ENCODE measurements at places on chromosomes 5 and 9.
A peak's percentile ranks its signal among the peaks of the same experiment; 100 is the strongest.

DNA sequence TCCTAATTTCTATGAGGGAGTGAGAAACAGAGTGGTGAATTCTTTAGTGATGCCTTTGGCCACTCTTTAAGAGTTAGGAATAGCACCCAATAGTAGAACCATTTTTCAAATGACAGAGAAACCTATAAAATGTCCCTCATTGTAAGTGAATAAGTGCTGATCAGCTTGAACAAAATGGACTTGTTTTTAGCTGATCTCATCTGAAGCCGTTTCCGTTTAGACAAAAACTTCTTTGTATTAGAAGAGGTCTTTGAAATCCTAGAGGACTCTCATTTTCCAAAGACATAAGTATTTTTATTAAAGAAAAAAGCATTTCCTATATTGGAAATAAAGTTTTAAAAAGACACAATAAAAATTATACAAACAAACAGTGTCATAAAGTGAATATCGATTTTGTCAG lies 273.9 kb downstream of the ARHGEF28 start:
- DNase-seq, result no peak
- no peak overlapping the region for H3K27ac ChIP-seq
- H3K4me1 ChIP-seq, result no peaks in the 10 kb centered on the region
- no peaks in the 10 kb centered on the region for H3K27me3 ChIP-seq
- no peak overlapping the region for H3K4me3 ChIP-seq
- H3K36me3 ChIP-seq, result no peaks in the 10 kb centered on the region

- H3K27me3 ChIP-seq, result no peaks in the 10 kb centered on the region
- no peaks in the 10 kb centered on the region for H3K4me1 ChIP-seq
- no peak for DNase-seq
- no peak overlapping the region for H3K4me3 ChIP-seq
- H3K27ac ChIP-seq, result no peak overlapping the region
Measured at GRCh38 chr5:83964271-83964670, 243.6 kb upstream of the HAPLN1 start.

DNA sequence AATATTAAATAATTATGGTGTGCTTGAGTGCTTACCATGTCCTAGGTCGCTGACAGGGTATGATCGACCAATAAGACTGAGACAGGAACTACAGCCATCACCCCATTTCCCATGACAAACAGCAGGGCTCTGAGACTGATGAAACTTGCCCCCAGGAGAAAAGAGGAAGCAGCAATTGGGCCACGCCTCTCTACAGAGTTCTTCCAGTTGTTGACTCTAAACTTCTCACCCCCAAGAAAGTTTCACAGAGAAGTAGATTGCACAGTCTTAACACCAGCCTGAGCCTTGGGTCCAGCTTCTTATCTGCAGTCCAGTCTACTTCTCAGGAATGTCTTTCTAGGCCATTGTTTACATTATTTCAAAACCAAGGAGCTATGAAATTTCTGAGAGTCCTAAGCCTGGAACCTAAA lies 182.2 kb upstream of the ANKRD55 start:
- DNase-seq, result no peak
- no peaks in the 10 kb centered on the region for H3K4me1 ChIP-seq
- no peak overlapping the region for H3K4me3 ChIP-seq
- no peak overlapping the region for H3K27ac ChIP-seq
- no peaks in the 10 kb centered on the region for H3K36me3 ChIP-seq

- H3K4me3 ChIP-seq, result no peak overlapping the region
- no peaks in the 10 kb centered on the region for H3K27me3 ChIP-seq
- H3K27ac ChIP-seq, result no peak overlapping the region
- H3K4me1 ChIP-seq, result peaks cover 6% of the 10 kb centered on the region
Measured at GRCh38 chr5:71836084-71836483, 117.0 kb downstream of the CARTPT start.

GRCh38 chr5:168947212-168947868 lies 353.6 kb downstream of the SLIT3 start:
- peaks cover 69% of the 10 kb centered on the region for H3K4me1 ChIP-seq
- H3K4me3 ChIP-seq, result no peak overlapping the region
- peak; percentile 78 for DNase-seq
- H3K36me3 ChIP-seq, result no peaks in the 10 kb centered on the region
- H3K27me3 ChIP-seq, result no peaks in the 10 kb centered on the region

- H3K27ac ChIP-seq, result no peak within 1 kb of the TSS
- H3K36me3 ChIP-seq, result no peaks in the 10 kb centered on the region
- H3K4me1 ChIP-seq, result no peaks in the 10 kb centered on the region
- no peaks in the 10 kb centered on the region for H3K27me3 ChIP-seq
- peak; percentile 80 for DNase-seq
- peak within 1 kb of the TSS; percentile 67 for H3K4me3 ChIP-seq
Measured at GRCh38 chr5:147234825-147235635, at the start of gene STK32A. Gene STK32A, plus strand, starts transcription at chr5:147235026. Its CDS starts 4,609 bp downstream, at chr5:147239635.

DNA sequence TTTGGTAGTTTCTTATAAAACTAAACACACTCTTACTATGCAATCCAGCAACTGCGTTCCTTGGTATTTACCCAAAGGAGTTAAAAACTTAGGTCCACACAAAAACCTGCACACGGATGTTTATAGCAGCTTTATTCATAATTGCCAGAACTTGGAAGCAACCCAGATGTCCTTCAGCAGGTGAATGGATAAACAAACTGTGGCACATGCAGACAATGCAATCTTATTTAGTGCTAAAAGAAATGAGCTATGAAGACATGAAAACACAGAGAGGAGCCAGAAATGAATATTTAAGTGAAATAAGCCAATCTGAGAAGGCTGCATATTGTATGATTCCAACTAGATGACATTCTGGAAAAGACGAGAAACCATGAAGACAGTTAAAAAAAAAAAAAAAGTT lies 10.7 kb downstream of the WNK2 start:
- no peak for DNase-seq
- no peaks in the 10 kb centered on the region for H3K36me3 ChIP-seq
- no peaks in the 10 kb centered on the region for H3K27me3 ChIP-seq
- peaks cover 40% of the 10 kb centered on the region for H3K4me1 ChIP-seq
- no peak overlapping the region for H3K27ac ChIP-seq

DNA sequence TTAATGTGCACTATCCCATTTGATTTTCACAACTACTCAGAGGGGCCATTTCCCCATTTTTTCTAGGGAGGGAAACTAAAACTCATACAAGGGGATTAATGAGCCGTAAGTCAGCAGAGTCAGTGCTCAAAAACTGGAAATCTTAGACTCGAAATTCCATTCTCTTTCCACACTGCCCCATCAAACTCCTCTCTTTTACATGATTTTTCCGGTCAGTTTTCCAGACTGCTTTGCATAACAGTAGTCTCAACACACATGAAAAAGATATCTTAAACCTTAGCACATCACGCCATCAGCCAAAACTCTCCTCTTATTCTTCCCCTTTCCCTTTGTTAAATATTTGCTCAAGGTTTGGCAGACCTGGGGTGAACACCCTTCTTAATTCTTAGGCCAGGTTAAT lies 332.0 kb downstream of the RFX3 start:
- H3K36me3 ChIP-seq, result no peaks in the 10 kb centered on the region
- H3K4me1 ChIP-seq, result no peaks in the 10 kb centered on the region
- H3K27ac ChIP-seq, result no peak overlapping the region
- 0 out of 2 replicates have a peak, but pooled peaks cover under 1% of the 10 kb centered on the region for H3K27me3 ChIP-seq

- H3K27ac ChIP-seq, result no peak overlapping the region
- no peak for DNase-seq
- H3K4me3 ChIP-seq, result no peak overlapping the region
- H3K4me1 ChIP-seq, result peaks cover 11% of the 10 kb centered on the region
- no peaks in the 10 kb centered on the region for H3K27me3 ChIP-seq
Measured at GRCh38 chr5:142896325-142897007, 126.3 kb downstream of the ARHGAP26 start.

DNA sequence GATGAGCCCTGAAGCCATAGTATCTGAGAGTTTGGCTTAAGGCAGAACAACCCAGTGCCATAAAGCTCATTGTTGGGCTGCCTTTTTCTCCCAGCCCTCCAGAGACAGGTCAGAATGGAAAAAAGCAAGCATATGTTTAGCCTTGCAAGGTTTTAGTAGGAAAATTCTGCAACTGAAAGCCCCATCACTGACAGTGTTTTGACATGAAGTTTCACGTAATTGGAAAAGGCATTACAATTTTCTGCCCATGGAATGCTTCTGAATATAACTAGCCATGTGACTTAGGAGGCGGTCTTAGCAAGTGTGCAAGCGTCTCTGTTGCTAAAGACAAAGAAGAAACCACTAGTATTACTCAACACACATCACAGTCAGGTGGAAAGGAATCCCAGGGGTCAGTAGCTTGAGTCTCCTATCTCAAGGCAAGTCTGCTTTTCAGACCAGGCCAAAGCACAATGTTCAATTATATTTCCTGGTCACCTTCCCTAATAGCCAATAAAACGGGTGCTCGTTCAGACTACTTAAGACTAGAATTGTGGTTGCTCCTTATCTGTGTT lies 117.6 kb downstream of the CARTPT start:
- H3K27me3 ChIP-seq, result no peaks in the 10 kb centered on the region
- H3K27ac ChIP-seq, result no peak overlapping the region
- H3K4me1 ChIP-seq, result peaks cover 6% of the 10 kb centered on the region
- DNase-seq, result no peak
